ENCODE measurements at places on chromosomes 5 and 9.

- no peak for DNase-seq
These were observed 227.8 kb upstream of the DMAC1 start for GRCh38 chr9:8027351-8027750.

GRCh38 chr5:124236361-124237205, 509.9 kb downstream of the ZNF608 start:
- DNase-seq: no peak

GRCh38 chr5:97062046-97062445, 80.4 kb downstream of the LIX1 start:
- no peak for DNase-seq

DNA sequence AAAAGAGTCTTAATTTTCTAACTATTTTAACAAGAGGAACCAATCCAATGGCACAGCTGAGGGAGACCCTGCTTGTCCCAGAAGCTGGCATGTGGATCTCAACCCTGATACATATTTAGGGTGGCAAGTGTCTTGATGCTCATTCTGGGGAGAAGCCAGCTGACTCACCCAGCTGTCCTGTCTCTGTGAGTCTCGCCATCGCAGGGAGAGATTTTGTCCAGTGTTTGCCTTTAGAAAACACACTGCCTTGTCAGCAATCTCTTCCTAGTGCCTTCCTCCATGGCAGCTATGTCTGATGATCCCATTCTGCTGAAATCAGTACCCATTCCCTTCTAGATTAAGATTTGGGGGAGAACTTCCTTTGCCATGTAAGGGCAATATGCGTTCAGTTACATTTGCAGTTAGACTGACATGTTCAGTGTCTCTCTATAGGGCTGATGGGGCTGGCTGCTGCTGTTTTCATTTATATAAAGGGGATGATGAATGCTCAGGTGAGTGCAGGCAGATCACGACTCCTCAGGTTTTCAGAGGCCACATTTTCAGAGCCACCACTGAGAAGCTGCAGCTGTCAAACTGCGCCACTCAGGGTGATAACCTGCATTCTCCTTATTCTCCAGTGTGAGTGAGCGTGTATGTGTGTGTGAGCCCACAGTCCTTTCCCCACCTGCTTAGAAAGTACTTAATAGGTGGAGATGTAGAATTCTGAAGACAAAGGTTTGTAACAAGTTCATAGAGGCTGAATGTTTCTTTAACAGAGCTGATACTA, 217.0 kb downstream of the GAS1 start:
- DNase-seq: no peak

DNA sequence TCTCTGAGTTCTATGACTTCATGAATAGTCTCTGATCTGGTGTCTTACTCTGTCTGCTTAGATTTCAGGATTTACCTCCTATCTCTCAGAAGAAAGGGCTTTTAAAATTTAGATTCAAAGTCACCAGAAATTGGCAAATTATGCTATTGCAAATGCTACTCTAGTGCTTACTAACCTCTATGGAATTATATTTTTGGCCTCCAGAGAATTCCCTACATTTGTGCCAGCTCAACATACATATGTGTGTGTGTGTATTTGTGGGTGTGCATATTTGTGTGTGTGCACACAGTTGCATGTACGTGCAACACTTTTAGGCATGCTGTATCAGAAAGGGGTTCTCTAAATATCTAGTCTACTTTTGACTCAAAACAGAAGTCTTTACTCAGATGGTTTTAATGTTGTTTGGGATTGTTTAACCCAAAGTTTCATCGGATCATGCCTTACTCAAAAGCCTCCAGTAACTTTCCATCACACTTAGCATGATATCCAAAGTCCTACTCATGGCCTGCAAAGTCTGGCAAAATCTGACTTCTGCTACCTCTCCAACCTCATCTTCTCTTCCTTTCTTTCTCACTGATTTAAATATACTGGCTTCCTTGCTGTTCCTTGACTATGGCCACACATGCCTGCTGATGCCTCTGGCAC, 147.6 kb upstream of the NR3C1 start:
- no peak for DNase-seq

GRCh38 chr5:109844695-109845094, 155.0 kb downstream of the MAN2A1 start:
- no peak for DNase-seq

DNA sequence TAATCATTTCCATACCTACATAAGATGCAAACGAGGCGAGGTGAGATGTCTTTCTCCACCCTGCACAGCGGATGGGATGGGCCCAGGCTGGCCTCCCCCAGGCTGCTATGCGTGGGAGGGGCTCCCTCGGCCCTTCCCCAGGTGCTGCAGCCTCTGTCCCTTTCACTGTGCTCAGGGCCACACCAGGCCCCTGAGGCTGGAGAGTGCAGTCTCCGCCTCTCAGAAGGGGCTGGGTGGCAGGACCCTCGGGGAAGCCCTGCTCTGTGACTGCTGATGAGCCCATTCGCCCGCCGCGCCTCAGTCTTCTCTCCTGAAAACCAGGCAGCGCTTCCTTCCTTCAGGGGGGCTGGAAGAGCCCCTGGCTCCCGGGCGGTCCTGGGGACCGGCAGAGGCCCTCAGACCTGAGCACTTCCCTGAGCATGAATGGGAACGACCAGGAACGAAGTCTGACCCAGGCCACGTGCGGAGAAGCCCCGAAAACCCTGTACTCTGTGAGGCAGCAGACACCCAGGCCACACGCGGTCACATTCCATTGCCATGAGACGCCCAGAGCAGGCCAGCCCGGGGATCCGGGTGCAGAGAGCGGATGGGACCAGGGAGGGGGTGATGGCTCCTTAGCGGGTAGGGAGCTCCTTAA, 21.9 kb upstream of the NOTCH1 start:
- no peak for DNase-seq

GRCh38 chr9:129567842-129568559, 52.9 kb downstream of the C9orf50 start:
- DNase-seq: no peak

DNA sequence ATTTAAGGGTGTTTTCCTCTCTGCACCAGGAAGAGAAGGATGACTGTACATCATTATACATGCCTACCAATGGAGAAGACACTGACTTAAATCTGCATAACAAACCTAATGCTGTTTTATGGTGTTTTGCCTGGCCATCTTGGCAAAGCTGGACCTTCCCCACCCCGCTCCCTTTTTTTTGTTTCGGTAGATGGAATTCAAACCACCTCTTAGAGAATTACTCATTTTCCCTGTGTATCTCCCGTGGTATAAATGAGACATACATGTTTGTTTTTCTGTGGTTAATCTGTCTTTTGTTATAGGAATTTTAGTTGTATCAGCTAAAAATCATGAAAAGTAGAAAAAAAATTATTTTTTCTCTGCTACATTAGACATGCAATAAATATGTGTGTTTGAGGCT, 28.8 kb downstream of the IL12B start:
- no peak for DNase-seq

- no peak for DNase-seq
These were observed 32.2 kb downstream of the HRH2 start for GRCh38 chr5:175690025-175690424.
